Jurkat, Clone E6-1 (cell line): ENCODE measurements at places on chromosomes 12 and 14.
A peak's percentile ranks its signal among the peaks of the same experiment; 100 is the strongest.

- peak; percentile 92 for DNase-seq
These were observed 6.7 kb downstream of the HDAC7 start for GRCh38 chr12:47812797-47813510.

DNA sequence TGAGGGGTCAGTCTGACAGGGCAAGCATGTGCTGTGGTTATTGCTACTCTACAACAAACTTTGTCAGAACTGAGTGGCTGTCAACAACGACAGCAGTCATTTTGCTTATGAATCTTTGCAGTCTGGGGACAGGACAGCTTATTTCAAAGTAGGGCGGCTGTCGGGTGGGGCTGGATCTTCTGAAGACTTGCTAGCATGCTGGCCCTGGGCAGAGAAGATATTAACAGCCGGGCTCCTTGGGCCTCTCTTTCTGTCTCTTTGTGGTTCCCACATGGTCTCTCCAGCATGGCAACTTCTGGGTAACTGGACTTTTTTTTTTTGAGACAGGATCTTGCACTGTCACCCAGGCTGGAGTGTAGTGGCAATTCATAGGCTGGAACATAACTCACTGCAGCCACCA, 33.9 kb upstream of the ALDH2 start:
- DNase-seq: no peak

DNA sequence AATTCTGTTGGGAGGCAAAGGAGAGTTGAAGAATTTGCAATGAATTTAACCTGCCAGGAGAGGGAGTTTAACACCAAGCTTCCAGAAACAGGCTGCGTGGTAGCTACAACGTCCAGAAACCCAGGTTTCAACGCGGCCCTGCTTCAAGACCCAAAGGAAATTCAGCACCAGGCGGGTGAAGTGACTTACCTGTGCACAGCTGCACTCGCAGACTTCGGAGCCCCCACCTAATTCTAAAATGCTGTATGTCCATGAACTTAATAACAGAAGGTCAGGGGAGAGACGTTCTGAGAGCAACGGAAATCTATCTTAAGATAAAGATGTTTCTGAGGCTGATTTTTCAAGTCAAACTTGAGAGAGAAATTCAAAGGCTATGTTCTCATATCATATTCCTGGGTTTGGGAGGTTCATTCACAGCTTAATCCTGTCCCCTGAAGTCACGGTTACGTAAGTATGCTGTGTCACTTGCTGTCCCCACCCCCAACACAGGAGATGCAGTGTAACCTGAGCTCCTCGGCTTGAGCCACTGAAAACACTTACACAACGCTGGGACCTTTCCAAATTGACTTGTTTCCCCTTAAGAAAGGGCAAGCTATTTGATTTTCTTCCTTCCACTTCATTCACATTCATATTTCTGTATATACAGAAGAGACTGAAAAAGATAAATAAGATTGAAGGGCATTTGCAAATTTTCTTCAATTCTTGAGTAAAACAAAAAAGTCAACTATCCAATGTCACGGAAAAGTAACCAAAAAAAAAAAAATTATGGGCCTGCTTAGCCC, 22.7 kb downstream of the CLIP1 start:
- DNase-seq: peak; percentile 58

- no peak for DNase-seq
These were observed 29.7 kb downstream of the CPNE8 start for GRCh38 chr12:38875586-38876228.

DNA sequence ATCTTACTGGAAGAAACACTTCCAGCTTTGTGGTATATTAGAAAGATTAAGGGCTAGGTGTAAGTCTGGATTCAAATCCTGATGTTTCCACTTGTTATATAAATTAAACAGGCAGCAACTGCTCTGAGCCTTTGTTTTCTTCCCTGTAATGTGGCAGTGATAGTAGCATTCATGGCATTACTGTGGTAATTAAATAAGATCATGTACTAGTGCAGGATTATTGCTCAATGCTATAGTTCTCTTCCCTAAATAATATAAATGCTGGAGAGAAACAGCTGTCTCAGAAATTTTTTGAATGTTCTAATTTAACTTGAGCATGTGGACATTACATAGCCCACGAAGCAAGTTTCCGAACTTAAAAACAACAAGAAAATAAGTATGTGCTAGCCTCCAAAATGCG, 5.4 kb downstream of the TMEM117 start:
- DNase-seq: no peak

- no peak for DNase-seq
These were observed 69.8 kb upstream of the PYGL start for GRCh38 chr14:51014086-51014485.

GRCh38 chr12:62876938-62877548, 57.9 kb downstream of the PPM1H start:
- DNase-seq: no peak

GRCh38 chr12:26172946-26173552, 22.3 kb upstream of the SSPN start:
- DNase-seq: no peak

GRCh38 chr12:132523576-132524331, 33.8 kb downstream of the FBRSL1 start:
- DNase-seq: no peak
